ENCODE measurements at places on chromosomes 2 and 18. TPM values are rescaled to one million over a fixed set of nuclear protein-coding genes. Genes with fewer than 3 reads are reported as not detected.

The KRTCAP3 gene
- not detected for total RNA-seq

The MARCO gene
- not detected for total RNA-seq

The RNU2-63P gene
- total RNA-seq, result not detected

The NOP58 gene
- 65.7 TPM for total RNA-seq

The FMNL2 gene
- total RNA-seq, result 31.9 TPM

The TMEM200C gene
- total RNA-seq, result not detected

The LYG2 gene
- total RNA-seq, result not detected

The CD226 gene
- 1.1 TPM for total RNA-seq

The ANKRD30BL gene
- total RNA-seq, result 0.14 TPM

The AMER3 gene
- total RNA-seq, result not detected

The DNAJC27 gene
- total RNA-seq, result 7.7 TPM

The POTEI gene
- not detected for total RNA-seq

The MYO7B gene
- total RNA-seq, result 0.43 TPM

The CTAGE1 gene
- not detected for total RNA-seq

The GPR35 gene
- total RNA-seq, result 0.14 TPM

The LINC00305 gene
- total RNA-seq, result not detected

The KCNJ13 gene
- total RNA-seq, result not detected

The SCN2A gene
- 1.7 TPM for total RNA-seq

All from placental pericyte (primary cell).